Left ventricle myocardium inferior (tissue), 1 donor: ENCODE measurements at places on chromosomes 16 and 17. TPM values are rescaled to one million over a fixed set of nuclear protein-coding genes. Genes with fewer than 3 reads are reported as not detected.

JUP gene
- 160 TPM for total RNA-seq

SMIM36 gene
- total RNA-seq: not detected

SLC52A1 gene
- not detected for total RNA-seq

OR4D1 gene
- total RNA-seq: not detected

NLE1 gene
- total RNA-seq: 4.2 TPM

VASN gene
- 5.5 TPM for total RNA-seq

KRT40 gene
- not detected for total RNA-seq

KRTAP4-3 gene
- not detected for total RNA-seq

EVPLL gene
- not detected for total RNA-seq

PPP1R1B gene
- 0.36 TPM for total RNA-seq

COA3 gene
- total RNA-seq: 71.0 TPM

PLEKHG4 gene
- 1.1 TPM for total RNA-seq

RMI2 gene
- total RNA-seq: 0.60 TPM

UTS2R gene
- total RNA-seq: 1.4 TPM

NOMO2 gene
- 205 TPM for total RNA-seq

SPATA2L gene
- total RNA-seq: 2.1 TPM

GP1BA gene
- total RNA-seq: 0.22 TPM

NLRC5 gene
- total RNA-seq: 6.6 TPM

CA7 gene
- not detected for total RNA-seq

ARHGAP44 gene
- total RNA-seq: 7.2 TPM

SP6 gene
- total RNA-seq: 0.16 TPM

PDE6G gene
- not detected for total RNA-seq

KRTAP16-1 gene
- total RNA-seq: not detected

ABCA5 gene
- 17.1 TPM for total RNA-seq
